ENCODE measurements at places on chromosomes 5 and 9.

- no peak for DNase-seq
These were observed 303.9 kb downstream of the DOCK8 start for GRCh38 chr9:518540-518939.

DNA sequence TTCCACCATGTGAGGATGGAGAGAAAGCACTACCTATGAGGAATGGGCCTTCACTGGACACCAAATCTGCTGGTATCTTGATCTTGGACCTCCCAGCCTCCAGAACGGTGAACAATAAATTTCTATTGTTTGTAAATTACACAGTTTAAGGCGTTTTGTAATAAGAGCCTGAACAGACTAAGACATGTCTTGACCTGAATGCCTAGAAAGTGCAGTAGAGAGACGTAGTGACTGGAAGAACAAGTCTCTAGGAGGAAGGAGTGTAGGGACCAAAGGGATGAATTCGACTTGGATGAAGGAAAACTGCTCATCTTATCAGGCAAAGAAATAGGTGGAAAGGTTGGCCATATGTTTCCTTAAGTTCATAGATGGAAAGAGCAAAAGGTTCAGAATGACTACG is 309.8 kb upstream of the RGMB start:
- no peak for DNase-seq

- no peak for DNase-seq
These were observed 26.5 kb upstream of the C5orf47 start for GRCh38 chr5:173962436-173962972.

DNA sequence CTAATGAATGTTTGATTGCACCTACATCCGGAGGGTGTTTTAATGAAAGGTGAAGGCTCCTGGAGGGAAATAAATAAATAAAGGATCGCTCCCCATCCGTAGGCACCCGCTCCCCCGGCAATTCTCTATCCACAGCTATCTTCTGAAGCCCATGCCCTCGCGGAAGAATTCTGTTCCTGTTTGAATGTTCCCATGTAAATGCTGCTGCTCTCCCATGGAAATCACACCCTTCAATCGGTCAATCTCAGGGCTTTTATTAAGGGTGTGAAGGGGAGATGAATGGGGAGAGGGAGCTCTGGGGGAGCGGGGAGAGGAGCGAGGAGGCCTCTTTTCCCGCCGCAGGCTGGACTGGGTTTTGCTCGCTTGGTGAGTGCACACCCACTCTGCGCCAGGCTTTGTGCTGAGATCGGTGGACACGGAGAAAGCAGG is 21.1 kb upstream of the ARAP3 start:
- no peak for DNase-seq

- no peak for DNase-seq
These were observed 477.3 kb downstream of the DIRAS2 start for GRCh38 chr9:90165281-90165680.
